GM18507 (cell line): ENCODE measurements at places on chromosomes 11 and 22.

DNA sequence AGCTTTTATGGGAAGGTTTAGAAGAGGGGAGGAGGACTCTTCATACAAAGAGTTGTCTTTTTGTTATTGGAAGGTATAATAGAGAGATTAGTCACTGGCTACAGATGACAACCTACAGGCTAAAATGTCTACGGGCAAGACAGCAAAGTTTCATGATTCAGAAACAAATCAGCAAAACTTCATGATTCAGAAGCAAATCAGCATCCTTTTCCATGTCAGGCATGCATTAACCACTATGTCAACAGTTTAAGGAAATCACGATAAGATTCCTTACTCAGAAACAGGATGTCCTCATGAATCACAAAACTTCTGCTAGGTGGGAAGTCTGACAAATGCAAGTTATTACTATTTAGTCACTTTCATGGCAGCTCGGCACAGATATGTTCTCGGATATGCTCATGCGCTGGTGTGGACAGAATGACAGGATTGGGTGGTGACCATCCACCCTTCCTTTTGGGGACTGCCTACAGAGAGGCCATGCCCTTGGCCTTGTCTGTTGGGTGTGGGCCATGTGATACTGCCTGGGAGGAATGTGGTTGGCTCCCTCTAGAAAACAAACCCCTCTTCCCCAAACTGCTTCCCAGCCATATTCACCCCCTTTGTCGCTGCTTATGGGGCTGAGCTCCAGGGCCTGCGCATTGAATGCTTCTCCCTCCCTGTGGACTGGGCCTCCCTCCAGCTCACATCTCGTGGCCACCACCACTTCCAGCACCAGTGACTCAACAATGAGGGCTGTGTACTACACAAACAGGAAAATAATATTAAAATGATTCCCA is 10.1 kb downstream of the C11orf91 start:
- DNase-seq, result no peak

DNA sequence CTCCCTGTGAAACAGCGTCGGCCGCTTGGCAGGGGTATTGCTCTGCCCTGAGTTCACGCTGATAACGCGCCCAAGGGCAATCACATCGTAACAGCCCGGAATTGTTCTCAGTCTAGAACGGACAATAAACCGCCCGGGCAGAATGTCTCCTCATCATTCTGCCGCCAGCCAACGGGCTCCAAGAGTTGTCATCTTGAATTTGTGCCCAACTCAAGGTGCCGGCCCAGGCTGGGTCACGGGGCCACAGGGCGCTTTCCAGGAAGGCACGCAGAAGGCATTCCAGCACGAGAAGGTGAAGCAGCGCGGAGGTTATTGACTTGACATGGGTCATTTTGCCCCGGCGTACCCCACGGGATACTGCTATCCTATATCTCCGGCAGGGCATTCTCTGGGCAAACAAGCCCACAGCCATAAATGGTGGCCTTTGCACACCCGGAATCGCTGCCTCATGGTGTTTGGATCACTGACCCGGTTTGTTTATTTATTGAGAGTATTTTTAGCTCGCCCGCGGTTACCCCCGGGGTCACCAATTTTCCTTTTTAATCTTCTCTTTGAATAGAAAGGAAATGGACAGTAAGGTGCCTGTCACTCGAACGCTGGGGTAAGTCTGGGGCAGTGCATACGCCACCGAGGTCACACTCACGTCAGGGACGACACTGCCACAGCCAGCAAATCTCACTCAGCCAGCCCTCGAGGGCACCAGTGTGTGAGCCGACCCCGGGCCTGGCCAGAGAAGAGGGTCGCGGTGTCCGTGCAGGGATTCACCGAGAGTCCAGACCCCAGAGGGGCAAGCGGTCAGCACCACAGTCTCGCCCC is 72.4 kb upstream of the FGF3 start:
- no peak for DNase-seq

DNA sequence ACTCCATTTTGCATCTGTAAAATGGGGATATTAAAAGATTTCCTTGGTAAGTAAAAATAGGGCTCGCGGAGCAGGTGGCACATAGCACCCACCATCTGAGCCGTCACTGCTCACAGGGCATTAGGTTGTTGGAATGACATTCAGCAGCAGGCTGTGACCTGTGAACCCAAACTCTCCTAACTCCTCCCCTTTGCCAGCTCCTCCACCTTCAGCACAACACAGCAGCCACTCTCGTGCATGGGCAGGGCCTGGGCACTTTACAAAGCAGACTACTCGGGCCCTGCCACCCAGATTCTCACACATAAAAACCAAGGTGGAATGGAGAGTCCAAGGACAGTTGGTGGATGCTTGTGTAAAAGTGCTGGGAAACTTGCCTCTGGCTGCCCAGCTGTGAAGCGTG is 77.2 kb downstream of the FLI1 start:
- DNase-seq, result no peak

GRCh38 chr11:14308114-14308896 is 50.7 kb downstream of the RRAS2 start:
- no peak for DNase-seq

DNA sequence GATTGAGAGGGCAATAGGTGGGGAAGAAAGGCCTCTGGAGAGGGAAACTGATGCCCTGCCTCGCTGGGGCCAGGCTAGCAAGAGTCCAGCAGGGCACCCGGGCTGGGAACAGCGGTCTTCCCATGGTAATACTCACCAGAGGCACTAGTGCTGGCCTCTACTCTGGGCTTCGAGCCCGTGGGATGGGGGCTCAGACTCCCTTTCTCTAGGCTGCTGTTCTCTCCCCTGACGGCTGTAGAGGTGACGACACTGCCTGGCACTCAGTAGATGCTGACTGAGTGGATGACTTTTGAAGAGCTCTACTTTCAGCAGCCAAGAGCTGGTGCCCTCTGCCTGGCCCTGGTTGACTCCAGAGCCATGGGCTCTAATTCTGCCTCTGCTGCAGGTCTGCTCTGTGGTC is 818 bp upstream of the C1QTNF4 start:
- DNase-seq, result no peak

DNA sequence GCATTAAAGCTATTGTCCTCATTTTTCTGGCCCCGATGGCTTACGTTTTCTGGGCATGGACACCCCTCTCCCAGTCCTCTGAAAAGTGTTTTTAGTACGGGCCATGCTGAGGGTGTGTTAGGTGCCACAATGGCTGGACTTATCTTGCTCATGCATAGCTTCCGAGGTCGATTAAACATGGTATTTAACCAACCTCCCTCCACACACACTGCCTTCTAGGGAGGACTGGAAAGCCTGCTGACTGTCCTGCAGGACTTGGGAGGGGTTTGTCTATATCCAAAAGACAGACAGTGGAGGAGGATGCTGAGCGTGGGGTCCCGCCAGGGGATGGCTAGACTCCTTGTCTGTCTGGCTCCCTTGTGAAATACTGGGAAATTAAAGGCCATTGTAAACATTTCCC is 95.3 kb downstream of the FBXO7 start:
- DNase-seq, result no peak

GRCh38 chr11:34909955-34910354 is 6.2 kb downstream of the APIP start:
- no peak for DNase-seq

DNA sequence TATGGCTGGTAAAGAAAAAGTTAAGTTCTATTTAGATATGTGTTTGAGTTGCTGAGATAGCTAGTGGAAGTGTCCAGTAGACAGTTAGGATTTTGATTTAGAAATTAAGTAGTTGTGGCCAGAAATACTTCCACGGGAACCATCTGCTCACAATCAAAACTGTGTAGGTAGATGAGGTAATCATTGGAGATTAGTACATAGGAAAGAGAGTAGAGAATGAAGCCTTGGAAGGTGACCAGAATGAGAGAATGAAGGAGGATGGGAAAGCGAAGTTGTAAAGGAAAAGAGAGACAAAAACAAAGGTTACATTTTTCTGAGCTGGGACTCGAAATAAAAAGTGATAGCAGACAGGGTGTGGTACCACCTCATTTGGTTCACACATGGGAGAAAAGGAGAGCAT is 296.9 kb upstream of the SORL1-AS1 start:
- no peak for DNase-seq

DNA sequence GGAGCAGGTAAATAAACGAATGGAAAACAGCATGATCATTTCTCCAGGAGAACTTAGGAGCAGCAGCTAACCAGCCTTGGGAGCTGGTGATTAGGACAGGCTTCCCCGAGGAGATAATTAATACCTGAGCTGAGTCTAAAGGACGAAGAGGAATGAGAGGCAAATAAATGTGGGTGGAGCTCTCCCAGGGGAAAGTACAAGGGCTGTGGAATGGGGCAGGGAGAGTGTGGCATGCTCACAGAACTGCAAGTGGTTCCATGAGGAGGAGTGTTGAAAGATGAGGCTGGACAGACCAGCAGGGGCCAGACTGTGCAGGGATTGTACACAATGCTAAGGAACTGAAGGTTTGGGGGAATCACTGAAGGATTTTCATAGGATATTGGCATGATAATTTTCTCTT is 14.2 kb upstream of the TLCD5 start:
- no peak for DNase-seq

- DNase-seq, result no peak
Measured at GRCh38 chr11:47599902-47600301, 5.7 kb upstream of the C1QTNF4 start.

- DNase-seq, result no peak
Measured at GRCh38 chr11:85694385-85694980, 8.5 kb upstream of the CCDC89 start.

DNA sequence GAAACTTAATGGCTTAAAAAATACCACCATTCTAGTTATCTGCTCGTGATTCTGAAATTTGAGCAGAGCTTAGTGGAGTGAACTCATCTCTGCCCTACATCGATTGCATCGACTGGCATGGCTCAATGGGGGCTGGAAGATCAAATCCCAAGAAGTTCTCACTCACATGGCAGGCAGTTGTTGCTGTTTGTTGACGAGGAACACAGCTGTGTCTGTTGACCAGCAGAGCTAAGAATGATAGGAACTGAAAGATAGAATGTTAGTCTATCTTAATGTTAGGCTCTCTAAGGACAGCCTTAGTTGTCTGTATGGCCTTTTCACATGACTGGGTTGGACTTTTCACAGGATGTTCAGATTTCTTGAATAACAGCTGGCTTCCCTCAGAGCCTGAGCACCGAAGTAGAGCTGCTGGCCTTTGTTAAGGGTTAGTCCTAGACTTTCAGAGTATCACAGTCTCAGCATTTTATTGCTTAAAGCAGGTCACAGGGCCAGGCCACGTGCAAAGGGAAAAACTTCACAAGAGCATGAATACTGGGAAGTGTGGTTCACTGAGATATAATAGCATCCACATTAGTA is 31.6 kb upstream of the IZUMO1R start:
- no peak for DNase-seq

GRCh38 chr22:26437694-26438392 is 8.8 kb downstream of the ASPHD2 start:
- DNase-seq, result no peak

DNA sequence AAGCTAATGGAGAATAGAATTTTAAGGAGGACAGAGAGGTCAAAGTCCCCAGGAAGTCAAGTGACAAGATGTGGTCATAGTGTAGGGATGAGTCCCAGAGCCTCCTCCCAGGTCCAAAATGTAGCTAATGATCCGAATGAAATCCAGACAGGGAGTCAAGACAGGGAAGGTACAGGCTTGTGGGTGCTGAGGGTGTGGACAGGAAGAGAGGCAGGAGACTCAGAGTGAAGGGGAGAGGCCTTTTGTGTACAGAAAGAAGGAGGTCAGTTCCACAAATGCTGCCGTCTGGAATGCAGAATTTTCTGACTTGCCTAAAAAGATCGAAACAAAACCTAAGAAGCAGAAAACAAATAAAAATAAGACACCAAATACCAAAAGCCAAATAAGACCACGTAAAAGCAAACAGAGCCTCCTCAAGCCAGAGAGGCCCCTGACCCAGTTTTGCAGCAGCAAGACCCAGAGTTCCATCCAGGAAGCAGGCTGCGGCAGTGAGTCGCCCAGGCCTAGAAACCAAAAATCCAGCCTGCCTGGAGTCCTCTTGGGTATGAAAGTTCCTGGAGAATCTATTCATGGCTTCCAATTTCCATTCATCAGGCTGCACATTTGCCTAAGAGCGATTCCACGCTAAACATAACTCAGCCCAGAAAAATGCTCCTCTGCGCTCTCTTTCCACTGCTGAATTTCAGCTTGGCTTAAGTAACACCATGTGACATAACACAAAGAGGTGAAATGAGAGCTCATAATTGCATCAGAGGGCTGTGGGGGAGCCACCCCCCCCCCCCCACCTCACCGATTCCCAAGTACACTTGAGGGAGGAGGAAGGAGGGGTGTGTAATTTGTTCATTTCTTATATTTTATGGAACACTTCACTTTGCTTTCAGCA is 71.2 kb downstream of the KIRREL3 start:
- DNase-seq, result no peak

- DNase-seq, result peak; percentile 44
Measured at GRCh38 chr11:60455531-60456042, at the start of gene MS4A1. Gene MS4A1 (plus strand): TSS chr11:60455847. CDS start chr11:60462375, 6,528 bp downstream.

DNA sequence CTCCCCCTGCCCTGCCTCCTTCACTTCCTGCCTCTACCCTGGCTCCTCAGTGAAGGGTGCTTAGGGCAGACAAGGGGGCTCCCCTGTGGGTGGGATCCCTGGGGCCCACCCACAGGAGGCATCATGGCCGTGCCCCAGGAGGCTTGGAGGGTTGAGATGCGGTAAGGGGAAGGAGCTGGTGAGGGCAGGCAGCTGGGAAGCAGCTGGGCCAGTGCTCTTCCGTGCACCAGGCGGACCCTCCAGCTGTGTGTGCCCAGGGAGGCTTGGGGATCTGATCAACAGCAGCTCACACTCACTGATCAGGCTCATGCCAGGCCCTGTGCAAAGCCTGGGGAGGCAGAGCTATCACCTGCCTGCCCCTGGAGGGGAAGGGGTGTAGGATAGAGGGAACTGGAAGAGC is 59.3 kb upstream of the TTLL12 start:
- no peak for DNase-seq

GRCh38 chr11:58525037-58525614 is 17.2 kb upstream of the OR5B21 start:
- DNase-seq, result peak; percentile 36

DNA sequence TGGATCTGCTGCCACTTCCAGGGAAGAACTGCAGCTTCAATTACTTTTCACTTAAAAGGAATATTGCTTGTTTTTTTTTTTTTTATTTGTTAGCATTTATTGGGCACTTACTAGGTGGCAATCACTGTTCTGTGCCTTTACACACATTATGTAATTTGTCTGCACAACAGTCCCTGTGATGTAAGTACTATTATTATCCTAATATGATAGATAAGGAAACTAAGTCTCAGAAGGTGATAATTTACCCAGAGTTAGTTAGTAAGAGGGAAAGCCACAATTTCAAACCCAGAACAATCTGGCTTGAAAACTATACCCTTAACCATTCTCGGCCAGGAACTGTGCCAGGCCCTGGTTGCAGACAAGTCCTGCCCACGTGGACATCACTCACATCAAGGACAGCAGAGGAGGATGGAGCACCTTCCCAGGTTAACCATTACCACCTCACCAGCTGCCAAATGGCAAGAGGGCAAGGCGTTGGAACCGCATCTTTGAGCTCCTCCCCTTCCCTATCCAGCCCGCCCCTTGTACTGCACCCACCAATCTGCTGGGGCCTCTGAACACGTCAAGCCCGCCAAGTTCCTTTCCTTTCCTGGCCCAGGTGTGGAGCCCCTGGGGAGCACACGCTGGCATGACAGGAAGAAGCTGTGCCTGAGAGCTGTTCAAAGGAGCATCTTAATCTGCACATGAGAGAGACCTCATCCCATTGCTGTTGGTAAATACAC is 78.4 kb downstream of the NAV2 start:
- peak; percentile 35 for DNase-seq

- no peak for DNase-seq
Measured at GRCh38 chr22:50044485-50045118, 13.5 kb downstream of the TTLL8 start.

GRCh38 chr11:18067372-18067771 is 21.3 kb upstream of the TPH1 start:
- DNase-seq, result no peak

GRCh38 chr11:104705490-104706190 is 192.6 kb downstream of the CASP12 start:
- DNase-seq, result peak; percentile 7
